ENCODE measurements at places on chromosomes 2 and 18.
A peak's percentile ranks its signal among the peaks of the same experiment; 100 is the strongest.

GRCh38 chr2:165793161-165793778 is 777 bp downstream of the GALNT3 start:
- peak; percentile 57 for DNase-seq

- no peak for DNase-seq
Observed at GRCh38 chr2:171963198-171963597, 36.6 kb upstream of the METAP1D start.

- DNase-seq, result no peak
Observed at GRCh38 chr2:69750246-69750645, 8.3 kb downstream of the ANXA4 start.

- DNase-seq, result no peak
Observed at GRCh38 chr2:151983221-151983620, 115.6 kb downstream of the CACNB4 start.

- DNase-seq, result peak; percentile 65
Observed at GRCh38 chr2:105417857-105418436, 19.1 kb upstream of the FHL2 start.

DNA sequence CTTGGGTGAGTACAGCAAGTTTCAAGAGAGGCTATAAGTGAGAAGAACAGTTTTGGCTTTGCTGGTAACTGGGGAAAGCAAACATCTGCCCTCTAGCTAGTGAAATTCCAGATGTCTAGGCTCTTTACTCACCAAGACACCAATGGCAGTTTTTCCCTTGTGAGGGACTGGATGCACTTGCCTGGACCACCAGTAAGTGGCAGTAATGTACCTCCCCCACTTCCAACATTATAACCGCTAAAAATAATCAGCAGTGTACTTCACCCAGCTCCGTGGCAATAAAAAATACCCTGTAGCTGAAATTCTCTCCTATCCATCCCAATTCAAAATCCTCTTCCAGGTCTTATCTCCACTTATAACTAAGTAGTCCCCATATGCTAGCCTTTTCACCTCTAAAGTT is 383.9 kb downstream of the ARHGAP15 start:
- DNase-seq, result peak; percentile 70

DNA sequence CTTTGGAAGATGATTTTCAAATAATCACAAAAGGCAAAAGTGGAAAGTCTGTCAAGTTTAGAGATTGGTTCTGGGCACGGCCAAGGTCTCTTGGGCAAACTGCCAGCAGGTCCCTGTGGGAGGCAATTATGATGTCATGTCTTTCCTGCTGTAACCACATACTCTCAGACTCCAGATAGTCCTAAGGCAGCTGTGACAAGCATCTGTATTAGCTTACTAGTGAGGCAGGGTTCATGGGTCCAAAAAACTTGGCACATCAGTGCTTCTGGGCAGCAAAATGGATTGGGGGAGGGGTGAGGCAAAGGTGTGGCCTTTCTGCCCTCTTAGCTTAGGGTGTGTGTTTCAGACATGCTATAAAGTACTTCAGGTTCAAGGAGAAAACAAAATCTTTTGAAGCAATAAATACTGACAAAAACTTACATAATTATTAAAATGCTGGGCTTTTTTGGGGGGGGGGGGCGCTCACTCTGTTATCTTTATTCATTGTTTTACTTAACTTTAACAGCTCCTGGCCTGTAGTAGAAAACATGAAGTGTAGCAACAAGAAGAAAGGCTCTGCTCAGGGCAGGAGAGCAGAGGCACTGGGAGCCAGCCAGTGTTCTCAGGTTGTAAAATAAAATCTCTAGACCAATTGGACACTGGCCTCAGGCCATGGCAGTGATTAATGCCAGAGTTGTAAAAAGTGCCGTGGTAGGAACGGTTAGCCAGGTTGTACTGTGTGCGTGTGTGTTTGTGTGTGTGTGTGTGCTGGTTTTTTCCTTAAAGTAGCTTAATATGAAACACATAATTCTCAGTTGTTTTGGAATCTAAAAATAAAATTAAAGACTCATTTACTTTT is 14.3 kb upstream of the TANC1 start:
- DNase-seq, result peak; percentile 90

- no peak for DNase-seq
Observed at GRCh38 chr18:26546875-26547645, 1.3 kb downstream of the KCTD1 start.

GRCh38 chr2:3130889-3131635 is 246.6 kb downstream of the EIPR1 start:
- no peak for DNase-seq

DNA sequence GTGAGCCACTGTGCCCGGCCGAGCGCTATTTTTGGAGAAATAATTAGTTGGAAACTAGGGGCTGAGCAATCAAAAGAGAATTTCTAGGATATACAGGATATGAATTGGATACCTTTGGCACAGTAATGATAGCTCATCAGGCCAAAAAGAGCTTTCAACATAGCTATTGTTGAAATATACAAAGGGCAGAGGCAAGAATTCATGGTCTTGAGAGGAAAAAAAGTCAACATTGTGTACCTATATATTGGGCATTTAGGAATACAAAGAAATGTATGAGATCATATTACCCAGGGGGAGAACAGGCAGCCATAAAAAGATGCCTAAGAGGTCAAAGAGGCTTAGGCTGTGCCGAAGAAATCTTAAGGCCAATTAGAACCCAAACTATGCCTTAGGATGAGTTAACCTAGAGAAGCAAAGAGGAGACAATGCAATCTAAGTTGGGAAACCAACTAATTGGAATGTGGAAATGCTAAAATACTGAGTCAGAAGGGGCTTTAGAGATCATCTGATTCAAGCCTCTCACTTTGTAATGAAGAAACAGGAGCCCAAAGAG is 99.0 kb downstream of the RBBP8 start:
- peak; percentile 85 for DNase-seq

DNA sequence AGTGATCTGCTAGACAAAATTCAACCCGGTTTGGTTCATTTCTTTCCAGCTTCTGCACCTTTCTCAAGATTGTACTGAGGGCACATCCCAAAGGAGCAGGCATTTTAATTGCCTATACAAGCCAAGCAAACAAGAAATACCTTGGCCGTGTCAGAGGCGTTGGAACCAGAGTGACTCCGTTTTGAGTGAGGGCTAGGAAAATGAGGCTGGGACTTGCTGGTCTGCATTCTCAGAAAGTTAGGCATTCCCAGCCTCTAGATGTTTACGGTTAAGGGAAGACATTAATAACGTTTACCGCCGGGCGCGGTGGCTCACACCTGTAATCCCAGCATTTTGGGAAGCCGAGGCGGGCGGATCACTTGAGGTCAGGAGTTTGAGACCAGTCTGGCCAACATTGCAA is 1.5 kb upstream of the GEMIN6 start:
- DNase-seq, result no peak

GRCh38 chr2:215299337-215299859 is 12.5 kb upstream of the ATIC start:
- peak; percentile 37 for DNase-seq

- DNase-seq, result no peak
Observed at GRCh38 chr2:201157694-201158093, 25.2 kb upstream of the CASP10 start.

DNA sequence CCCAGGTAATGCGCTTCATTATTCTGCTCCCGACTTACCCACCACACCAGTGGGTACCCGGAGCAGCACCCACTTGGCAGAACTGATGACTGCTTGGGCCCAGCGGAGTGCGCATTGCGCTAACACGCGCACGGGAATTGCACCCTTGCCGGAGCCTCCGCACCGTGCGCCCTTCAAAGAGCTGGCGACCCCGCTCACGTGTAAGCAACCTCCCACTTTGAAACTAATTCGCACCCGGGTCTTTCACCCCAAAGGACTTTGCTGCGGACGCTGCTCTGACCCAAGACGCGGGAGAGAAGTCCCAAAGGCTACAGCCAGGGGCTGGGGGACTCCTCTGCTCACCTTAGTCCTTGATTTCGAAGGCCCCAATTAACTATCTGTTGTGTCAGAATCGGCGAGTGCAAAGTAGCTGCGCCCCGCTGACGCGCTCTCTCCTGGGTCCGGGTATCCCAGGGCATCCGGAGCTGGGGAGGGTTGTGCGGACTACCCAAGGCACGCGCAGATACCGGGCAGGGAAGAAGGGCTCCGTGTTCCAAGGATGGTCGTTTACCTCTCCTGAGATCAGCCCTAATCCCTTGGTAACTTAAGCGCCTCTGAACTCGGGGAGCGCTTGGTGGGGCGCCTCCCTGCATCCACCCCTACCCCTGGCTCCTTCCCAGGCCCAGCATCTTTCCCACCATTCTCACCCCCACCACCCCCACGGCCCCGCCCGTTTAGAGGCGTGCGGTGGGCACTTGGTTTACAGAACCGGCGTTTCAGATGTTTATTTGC is 13.1 kb upstream of the SATB2 start:
- no peak for DNase-seq

GRCh38 chr2:55033921-55034320 is 16.3 kb downstream of the RTN4 start:
- DNase-seq, result no peak

DNA sequence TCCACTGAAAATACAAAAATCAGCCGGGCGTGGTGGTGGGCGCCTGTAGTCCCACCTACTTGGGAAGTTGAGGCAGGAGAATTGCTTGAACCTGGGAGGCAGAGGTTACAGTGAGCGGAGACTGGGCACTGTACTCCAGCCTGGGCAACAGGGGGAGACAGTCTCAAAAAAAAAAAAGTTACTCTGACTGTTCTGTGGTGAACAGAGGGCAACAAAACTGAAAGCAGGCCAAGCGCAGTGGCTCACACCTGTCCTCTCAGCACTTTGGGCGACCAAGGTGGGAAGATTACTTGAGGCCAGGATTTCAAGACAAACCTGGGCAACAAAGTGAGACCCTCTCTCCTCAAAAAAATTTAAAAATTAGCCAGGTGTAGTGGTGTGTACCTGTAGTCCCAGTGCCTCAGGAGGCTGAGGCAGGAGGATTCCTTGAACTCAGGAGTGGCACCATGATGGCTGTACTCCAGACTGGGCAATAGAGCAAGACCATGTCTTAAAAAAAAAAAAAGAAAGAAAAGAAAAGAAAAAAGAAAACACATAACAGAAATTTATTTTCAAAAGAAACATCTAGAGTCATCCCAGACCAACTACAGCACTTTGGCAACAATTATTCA is 13.6 kb upstream of the RTN4 start:
- DNase-seq, result no peak

GRCh38 chr18:49967636-49968313 is 154.4 kb upstream of the ACAA2 start:
- no peak for DNase-seq

- DNase-seq, result no peak
Observed at GRCh38 chr18:75563150-75563549, 135.6 kb upstream of the SMIM21 start.

GRCh38 chr18:66641056-66641455 is 37.2 kb upstream of the CDH19 start:
- no peak for DNase-seq

DNA sequence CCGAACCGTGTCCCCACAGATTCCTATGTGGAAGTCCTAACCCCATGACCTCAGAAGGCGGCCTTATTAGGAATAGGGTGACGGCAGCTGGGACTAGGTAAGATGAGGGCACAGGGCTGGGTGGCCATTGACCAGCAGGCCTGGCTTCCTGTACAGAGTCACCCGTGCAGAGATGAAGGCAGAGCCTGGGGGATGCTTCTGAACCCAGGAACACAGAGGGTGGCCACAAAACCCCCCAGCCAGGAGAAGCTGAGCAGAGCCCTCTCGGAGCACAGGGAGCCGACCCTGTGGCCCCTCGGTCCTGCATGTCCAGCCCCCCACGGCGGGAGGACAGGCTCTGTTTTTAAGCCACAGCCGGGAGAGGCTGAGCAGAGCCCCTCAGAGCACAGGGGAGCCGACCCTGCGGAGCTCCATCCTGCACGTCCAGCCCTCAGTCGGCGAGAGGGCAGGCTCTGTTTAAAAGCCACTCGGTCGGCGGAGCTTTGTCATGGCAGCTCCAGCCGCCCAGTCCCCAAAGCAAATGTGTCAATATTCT is 2.7 kb downstream of the PDCD1 start:
- no peak for DNase-seq

GRCh38 chr2:220966636-220967035 is 605.5 kb downstream of the EPHA4 start:
- DNase-seq, result peak; percentile 78

- DNase-seq, result peak; percentile 53
Observed at GRCh38 chr2:159968279-159968900, 94.0 kb downstream of the PLA2R1 start.
